Common myeloid progenitor, CD34-positive (primary cell): ENCODE measurements at places on chromosomes 6 and 20.

GRCh38 chr20:20261159-20261558 lies 106.7 kb upstream of the INSM1 start:
- DNase-seq, result peak; percentile 91

DNA sequence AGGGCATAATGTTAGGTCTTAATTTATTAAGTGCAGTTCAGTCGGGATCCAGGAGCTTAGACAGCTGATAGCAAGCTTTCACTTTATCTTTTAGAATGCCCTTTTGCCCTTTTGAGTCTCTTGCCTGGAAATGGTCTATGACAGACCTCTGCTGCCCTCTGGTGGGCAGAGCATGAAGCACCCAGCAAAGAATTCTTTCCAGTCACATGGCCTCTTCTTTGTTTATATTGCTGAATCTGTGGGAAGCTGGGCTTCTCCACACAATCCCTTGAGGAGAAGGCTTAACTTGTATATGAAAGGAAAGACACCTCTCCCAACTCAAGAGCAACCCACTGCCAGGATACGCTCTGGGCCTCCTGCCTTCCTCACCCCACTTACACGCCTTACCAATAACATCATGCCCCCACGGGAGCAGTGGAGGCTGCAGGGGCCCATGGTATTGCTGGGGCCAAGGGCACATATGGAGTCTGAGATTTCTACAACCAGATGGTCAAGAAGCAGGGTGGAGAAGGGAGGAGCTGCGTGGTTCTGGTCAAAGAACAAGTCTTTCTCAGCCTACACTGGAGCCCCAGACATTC lies 20.4 kb downstream of the WFDC3 start:
- DNase-seq, result peak; percentile 84

DNA sequence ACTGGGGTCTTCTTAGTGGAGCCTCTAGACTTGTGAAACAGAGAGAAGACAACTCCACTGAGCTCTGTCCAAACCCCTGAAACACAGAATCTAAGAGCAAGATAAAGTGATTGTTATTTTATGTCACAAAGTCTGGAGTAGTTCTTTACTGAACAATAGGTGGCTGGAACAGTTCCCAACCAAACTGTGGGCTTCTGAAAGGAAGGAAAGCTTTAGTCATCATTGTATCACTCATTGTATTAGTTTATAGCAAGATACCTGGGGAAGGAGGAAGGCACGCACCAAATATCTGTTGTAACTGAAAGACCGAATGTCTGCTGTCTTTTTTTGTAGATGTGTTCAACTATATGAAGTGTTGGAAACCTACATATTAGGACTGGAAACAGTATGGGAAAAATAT lies 284.9 kb upstream of the TBX18 start:
- DNase-seq, result no peak

- no peak for DNase-seq
These were observed 13.5 kb downstream of the DYNLT1 start for GRCh38 chr6:158630938-158631616.

DNA sequence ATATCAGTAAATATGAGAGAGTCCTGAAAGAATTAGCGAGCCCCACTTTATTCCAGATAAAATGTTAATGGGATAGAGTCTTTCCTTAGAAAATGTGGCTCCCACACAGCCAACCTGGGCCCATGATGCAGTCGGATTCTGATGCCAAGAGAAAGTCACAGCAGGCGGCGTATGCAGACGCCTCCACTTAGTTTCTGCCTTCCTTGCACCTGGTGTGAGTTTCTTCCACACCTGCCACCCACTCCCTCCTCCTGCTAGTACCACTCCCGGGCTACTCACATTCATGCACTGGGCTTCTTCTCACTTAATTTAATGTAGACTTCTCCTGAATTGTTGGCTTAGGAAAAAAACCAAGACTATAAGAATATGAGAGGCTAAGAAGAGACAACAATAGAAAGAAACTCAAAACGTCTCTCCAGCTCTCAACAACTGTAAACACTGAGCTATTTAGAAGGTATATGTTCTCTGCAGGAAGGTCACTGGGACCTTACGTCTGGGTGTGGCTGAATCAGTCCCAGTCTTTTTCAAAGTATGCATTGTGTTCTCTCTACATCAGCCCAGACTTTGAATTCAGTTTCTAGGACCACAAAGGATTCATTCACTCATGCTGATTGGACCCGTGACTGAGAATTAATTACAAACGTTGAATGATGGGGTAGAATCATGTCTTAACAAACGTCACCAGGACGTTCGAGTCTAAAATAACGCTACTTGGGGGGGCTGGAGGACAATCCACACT lies 70.4 kb downstream of the GCNT2 start:
- DNase-seq, result no peak

- DNase-seq, result no peak
These were observed 51.9 kb downstream of the FAM120B start for GRCh38 chr6:170358496-170358895.

GRCh38 chr6:2378046-2378657 lies 132.7 kb upstream of the GMDS start:
- DNase-seq, result no peak

GRCh38 chr20:19275630-19276071 lies 63.2 kb downstream of the SLC24A3 start:
- DNase-seq, result no peak

- no peak for DNase-seq
These were observed 230.8 kb upstream of the CEP162 start for GRCh38 chr6:84458271-84458670.

GRCh38 chr20:4119854-4120209 lies 104.5 kb upstream of the RNF24 start:
- DNase-seq, result no peak

GRCh38 chr6:82893889-82894652 lies 171.6 kb downstream of the UBE3D start:
- DNase-seq, result no peak

DNA sequence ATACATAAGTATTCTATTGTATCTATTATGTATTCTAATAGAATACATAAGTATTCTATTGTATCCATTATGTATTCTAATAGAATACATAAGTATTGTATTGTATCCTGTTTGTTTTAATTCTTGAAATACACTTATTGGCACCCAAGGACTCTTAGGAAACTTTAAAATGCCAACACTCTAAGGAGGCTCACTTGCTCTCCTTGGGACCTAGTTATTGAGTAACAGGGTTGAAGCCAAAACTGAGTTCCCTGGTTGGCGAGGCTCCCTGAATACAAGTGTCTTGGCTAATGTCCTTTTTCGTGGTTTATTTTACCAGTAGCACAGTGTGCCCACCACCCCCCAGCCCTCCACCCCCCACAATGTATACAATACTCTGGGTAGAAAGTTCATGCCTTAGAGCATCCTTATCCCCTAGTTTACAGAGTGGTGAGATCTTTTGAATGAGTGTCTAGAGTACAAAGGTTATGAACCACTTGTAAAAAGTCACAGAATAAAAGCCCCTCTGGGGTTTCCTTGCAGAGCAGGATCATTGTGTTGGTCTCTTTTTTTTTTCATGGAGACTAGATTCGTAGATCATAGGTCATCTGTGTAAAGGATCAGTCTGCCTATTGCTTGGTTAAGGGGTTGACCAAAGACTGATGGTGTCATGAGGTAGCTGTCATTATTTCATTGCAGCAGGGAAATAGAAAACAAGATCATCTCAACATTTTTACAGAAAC lies 32.5 kb upstream of the PRDM1 start:
- no peak for DNase-seq

DNA sequence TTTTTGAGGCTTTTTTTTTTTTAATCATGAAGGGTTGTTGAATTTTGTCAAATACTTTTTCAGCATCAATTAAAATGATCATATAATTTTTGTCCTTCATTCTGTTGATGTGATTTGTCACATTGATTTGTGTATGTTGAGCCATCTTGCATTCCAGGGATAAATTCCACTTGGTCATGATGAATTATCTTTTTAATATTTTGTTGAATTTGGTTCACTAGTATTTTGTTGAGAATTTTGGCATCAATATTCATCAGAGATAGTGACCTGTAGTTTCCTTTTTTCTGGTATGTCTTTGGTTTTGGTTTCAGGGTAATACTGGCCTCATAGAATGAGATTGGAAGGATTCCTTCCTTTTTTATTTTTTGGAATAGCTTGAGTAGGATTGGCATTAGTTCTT lies 221.9 kb upstream of the ZNF217 start:
- DNase-seq, result no peak

DNA sequence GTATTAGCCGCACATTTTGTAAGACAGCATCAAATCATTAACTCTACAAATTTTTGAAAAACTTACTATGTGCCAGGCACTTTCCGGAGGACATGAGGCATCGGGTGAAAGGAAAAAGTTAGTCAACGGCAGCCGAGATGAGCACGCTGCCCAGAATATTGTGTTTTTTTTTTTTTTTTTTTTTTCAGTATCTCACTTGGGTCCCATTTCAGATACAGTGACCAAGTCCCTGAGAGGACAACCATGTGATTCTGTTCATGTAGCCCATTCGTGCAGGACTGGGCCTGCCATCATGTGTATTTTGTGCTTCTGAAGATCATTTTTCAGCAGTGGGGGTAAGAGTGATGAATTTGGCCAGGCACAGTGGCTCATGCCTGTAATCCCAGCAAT lies 1.3 kb downstream of the SLA2 start:
- no peak for DNase-seq

- no peak for DNase-seq
These were observed 45.5 kb downstream of the PRL start for GRCh38 chr6:22251348-22251747.

DNA sequence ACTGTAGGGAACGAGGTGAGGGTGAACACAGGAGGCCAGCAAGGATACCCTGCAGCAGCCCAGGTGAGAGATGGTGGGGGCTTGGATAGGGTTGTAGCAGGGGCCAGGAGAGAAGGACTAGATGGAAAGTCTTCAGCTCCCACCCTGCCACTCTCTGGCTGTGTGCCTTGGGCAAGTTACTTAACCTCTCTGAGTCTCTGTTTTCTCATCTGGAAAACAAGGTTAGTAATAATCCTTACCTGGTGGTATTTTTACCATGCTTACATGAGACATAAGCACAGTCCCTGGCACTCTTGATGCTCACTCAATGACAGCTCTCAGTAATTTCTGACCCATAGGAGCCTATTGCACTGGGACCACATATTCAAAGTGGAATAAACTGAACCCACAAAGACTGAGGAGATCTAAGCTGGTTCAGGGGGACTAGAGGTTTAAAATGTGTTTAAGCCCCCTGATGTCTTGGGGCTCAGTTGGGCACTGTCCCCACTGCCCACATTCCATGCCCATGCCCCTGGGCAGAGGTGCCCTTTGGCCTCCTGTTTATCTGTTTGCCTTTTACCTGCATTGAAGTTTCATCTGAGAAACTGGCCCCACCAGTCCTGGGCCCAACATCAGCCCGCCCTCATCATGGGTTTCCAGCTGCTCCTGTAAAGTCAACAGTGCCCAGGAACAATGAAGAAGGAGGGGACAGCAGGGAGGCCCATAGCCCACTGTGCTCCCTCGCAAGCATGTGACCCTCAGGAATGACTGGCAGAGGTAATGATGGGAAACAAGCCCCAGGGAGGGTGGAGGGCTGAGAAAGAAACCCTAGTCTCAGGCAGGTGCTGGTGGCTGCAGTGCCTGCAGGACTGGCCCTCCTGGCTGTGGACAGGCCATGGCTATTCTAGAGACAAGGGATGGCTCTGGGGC lies 104.0 kb downstream of the VEGFA start:
- DNase-seq, result no peak

- peak; percentile 81 for DNase-seq
These were observed 10.1 kb downstream of the HFE start for GRCh38 chr6:26097268-26097875.

DNA sequence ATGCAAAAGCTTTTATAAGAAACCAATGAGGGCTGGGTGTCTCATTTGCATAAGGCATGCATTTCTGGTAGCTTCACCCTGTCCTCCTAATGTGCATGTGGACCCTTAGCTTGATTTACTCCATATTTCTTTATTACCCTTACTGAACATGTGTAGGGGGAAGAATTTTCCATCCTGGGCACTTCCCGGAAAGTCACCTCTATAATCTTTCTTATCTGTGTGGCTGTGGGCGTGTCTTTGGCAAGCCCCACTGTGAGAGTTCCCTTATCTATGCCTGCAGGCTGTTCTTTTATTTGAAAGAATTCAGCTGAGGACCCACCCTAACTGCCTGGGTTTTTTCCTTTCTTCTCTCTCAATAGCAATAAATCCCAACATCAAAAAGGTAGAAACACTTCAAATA lies 627.8 kb downstream of the DOK5 start:
- no peak for DNase-seq

- no peak for DNase-seq
These were observed 102.3 kb downstream of the IRF4 start for GRCh38 chr6:493840-494239.

- peak; percentile 62 for DNase-seq
These were observed 189.6 kb downstream of the GJA10 start for GRCh38 chr6:90083891-90084290.

- no peak for DNase-seq
These were observed 10.0 kb upstream of the CST7 start for GRCh38 chr20:24939036-24939435.

DNA sequence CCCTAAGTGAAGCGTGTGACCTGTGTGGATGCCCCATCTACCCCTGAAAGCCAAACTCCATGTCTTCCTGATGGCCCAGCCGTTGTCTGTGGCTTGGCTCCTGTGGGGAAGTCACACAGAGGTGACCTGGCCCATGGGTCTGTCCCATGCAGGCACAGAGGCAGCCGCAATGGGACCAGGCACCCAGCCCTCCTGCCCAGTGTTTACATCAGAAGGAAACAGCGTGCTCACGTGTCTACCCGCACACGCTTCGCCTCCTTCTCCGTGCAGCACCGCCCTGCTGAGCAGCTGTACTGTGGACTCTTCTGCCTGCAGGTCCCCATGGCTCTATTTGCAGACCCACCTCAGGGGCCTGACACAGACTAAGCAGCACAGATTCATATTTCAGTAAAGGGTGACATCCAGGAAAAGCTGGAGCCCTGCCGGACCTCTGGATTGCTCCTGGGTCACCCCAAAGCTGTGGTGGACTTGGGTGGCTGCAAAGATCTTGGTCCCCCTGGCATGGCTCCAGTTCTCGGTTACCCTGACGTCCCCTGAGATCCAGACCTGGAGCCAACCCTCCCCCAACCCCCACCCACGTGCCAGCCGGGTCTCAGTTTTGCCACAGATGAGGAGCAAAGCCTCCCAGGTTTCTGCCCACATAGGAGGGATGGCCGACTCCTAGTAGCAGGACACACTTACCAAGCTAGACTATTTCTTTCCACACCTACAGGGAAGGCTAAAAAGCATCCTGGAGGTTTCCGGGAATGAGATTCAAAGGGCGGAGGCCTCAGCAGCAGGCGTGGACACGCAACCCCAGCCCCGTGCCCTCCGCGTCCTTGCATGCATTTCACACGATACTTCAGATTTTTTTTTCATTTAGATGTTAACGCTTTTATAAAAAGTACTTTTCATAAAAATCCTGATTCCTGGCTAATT lies 120.3 kb downstream of the CDH4 start:
- no peak for DNase-seq

GRCh38 chr20:62274332-62274950 lies 28.4 kb upstream of the ADRM1 start:
- DNase-seq, result no peak

- no peak for DNase-seq
These were observed 559.3 kb downstream of the C6orf118 start for GRCh38 chr6:164750128-164750527.
